ENCODE measurements at places on chromosomes 12 and 14.

- no peak for DNase-seq
Observed at GRCh38 chr12:112946236-112947000, 8.1 kb downstream of the OAS3 start.

GRCh38 chr14:40221428-40221827, 789.2 kb upstream of the FBXO33 start:
- no peak for DNase-seq

GRCh38 chr14:99852578-99852977, 59.4 kb downstream of the EML1 start:
- DNase-seq = no peak

GRCh38 chr14:74391479-74391878, 34.5 kb downstream of the SYNDIG1L start:
- no peak for DNase-seq

DNA sequence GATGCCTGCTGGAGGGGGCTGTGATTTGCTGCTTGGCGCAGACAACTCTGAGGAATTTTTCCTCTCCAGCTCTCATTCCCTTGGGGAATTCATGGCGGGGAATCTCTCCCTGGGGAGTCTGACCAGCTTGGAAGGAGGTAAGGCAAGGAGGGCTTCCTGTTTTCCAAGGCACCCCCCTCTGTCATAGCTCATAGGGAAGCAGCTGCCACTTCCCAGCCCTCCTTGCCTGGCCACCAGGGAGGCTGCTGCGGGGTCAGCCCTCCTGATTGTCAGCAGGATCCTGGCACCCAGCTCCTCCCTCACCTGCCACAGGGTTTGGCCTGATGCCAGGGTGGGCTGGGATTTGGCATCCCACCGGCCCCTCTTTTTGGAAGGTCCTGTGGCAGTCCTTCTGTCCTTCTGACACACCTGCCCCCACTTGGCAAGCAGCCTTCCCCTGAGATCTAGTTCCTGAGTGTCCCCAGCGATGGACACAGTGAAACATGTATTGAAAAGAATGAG, 74.9 kb downstream of the TSPAN9 start:
- DNase-seq = no peak

DNA sequence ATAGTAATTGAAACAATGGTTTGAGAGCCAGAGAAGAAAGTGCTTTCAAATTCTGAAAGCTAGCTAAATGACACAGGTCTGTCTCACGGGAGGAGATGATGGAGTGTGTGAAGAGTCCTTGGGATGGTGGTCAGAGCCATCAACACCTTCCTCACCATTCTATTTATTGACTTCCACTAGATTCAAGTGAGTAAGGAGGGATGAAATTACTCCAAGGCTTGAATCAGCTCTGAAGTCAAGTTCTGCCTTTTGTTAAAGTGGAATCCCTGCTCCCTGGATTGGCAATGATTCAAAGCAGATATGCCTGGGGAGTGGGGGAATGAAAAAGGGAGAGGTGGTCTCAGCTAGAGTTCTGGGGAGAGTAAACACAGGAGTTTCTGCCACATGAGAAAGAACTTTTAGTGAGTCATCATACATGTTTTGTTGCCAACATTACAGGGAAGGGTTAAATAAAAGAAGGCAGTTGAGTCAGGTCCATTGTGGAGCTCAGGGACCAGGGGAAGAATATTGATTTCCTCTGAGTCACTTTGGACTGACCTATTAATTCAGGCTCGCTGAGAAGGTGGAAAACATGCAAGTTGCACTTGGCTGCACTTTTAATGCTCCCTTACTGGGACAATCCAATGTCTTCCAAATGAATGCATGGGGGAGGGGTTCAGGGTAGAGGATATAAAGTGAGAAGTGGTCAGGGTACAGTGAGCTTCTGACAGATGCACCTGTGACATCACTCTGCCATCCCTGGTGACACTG, 142.7 kb downstream of the TBX5 start:
- DNase-seq = no peak

DNA sequence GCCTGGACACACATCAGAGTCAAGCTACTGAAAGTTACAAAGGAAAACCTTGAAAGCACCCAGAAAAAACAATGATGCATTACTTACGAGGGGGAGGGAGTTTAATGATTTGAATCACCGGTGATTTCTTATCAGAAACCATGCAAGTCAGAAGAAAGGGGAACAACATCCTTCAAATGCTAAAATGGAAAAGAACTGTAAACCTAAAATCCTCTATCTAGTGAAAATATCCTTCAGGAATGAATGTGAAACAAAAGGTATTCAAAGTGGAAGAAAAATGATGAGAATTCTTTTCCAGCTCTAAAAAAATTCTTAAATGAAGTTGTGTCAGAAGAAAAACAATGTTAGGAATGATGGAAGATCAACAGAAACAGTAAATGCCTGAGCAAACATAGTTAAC, 16.8 kb downstream of the SCAF11 start:
- DNase-seq = no peak

DNA sequence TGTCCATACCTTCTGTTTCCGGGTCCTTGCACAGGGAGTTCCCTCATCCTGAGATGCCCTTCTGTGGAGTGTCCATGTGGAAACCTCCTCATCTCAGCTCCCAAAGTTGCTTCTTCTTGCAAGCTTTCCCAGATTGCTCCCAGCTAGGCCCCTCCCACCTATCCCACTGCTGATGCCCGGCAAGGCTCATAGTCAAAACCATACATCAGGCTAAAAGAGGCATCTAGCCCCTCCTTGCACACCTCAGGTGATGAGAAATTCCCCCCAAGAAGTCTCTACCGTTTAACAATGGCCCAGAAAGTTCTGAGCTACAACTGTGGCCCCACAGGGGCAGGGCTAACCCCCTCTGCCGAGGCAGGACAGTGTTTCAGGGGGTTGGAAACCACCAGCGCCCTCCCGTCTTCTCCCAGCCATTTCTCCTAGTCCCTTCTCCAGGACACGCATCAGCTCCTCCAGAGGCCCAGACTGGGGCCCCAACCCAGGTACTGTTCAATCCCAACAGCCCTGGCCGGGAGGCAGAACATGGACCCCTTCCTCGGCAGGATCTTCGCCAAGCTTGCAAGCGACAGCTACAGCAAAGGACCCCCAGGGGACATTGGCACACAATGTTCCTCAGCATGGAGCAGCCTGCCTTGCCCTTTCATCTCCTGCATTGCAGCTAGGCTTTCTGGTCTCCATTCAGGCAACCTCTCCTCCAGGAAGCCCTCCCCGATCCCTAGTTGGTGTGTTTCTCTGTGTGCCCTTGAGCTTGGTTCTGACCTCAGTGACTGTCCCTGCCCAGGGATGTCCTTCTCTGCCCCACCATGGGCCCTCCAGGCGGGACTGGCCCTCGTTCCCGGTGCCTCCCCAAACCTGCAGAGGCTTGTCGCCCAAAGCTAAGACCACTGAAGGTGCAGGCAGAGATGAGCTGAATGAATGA, 4.5 kb upstream of the BEGAIN start:
- no peak for DNase-seq

DNA sequence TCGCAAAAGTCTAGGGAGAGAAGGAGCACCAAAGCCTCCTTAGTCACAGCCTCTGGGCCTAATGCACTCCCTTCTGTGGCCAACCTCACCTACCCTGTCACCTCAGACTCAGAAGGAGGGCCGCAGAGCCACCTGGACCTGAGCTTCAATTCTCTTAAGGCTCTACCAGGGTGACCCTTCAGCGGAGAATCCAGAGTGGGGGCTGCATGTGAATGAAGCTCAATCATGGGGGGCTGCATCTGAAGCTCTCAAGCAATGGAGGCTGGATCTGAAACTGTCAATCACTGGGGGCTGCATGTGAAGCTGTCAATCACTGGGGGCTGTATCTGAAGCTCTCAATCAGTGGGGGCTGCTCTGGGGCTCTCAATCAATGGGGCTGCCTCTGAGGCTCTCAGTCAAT, 43.1 kb upstream of the EIF5 start:
- no peak for DNase-seq

DNA sequence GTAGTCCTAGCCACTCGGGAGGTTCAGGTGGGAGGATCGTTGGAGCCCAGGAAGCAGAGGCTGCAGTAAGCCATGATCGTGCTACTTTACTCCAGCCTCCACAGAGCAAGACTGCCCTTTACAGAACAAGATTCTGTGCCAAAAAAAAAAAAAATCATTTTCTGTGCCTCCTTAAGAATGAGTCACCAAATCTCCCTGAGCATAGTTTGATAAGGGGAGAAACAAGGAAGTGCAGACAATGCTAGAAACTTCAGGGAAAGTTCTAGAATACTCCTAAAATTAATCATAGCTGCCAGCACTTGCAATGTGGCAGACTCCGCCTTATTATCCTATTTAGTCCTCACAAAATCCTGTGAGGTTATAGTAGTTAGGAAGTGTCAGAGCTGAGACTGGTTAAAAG, 74.5 kb downstream of the KCNK10 start:
- DNase-seq = no peak

DNA sequence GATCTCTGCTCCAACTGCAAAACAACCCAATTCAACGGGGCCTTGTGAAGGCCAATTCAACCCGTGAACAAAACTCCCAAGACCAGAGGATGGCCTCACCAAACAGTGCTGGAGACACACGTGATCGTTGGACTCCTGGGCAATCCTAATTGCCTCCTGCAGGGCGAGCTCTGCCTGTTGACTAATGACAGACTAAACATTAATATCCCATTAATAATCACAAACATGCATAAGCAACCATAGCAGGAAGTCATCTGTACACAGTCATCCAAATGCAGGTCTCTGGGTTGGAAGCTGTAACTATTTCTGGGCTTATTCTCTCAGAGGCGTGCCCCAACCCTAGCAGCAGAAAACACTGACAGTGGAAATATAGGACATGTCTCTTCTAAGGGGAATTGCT, 21.0 kb downstream of the ANAPC5 start:
- DNase-seq = no peak

GRCh38 chr12:28938056-28938455, 211.0 kb upstream of the FAR2 start:
- no peak for DNase-seq

All from fibroblast of the conjunctiva (primary cell).